Hematopoietic multipotent progenitor cell treated with erythropoietin and hydrocortisone succinate and interleukin-3 and kit ligand, for 6 days (in vitro differentiated cells): ENCODE measurements at places on chromosomes 5 and 9.

DNA sequence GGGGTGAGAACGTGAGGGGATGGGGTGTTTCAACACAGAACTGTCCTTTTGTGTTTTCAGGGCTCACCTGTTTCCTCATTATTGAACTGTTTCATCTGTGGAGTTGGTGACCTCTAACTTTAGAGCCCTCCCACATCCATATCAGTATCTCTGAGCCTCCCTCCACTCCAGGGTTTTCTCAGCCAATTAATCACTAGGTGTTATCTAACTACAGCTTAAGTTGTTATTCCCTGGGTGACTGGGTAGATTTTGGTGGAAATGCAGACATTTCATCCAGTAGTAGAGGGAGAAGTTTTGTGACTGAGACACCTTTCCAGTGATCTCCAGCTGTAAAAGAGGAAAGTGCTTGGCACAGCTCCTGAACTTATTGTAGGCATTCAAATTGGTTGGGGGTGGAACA lies 23.7 kb downstream of the PPP3R2 start:
- DNase-seq: peak; percentile 71

DNA sequence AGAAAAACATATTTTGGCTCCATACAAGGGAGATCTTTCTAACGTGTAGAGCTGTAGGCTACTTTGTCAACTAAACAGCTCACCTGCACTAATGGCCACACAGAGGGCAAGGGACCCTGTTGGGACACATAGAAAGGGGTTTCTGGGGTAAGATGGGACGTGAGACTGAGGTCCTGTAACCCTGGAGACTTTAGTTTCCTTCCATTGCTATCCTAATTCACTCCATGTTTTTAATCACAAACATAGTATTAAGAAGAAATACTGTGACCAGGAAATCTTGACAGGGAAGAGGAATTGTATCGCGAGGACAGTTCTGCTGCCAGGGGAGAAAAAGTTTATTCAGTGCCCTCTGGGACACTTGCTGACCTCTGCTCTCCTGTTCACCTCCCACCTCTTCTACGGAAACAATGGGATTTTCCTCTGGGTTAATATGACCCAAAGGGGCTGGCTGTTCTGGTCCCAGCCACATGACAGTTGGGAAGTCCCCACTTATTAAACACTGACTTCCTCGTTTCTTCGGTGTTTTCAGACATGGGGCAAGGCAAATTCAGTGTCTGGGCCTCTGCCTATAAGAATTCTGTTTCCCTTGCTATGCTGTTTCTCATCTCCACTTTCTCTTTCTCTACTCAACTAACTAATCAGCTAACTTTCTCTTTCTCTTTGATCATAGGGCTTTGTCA lies 106.9 kb upstream of the SEMA6A start:
- no peak for DNase-seq

DNA sequence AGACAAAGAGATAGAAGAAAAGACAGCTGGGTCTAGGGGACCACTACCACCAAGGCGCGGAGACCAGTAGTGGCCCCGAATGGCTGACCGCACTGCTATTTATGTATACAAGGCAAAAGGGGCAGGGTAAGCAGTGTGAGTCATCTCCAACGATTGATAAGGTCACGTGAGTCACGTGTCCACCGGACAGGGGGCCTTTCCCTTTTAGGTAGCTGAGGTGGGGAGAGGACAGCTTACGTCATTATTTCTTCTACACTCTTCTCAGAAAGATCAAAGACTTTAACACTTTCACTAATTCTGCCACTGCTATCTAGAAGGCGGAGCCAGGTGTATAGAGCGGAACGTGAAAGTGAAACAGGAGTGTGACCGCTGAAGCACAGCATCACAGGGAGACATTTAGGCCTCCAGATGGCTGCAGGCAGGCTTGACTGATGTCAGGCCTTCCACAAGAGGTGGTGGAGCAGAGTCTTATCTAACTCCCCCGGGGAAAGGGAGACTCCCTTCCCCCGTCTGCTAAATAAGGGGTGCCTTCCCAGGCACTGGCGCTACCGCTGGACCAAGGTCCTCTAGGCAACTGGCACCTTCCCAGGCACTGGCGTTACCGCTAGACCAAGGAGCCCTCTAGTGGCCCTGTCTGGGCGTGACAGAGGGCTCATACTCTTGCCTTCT lies 6.1 kb upstream of the PRR16 start:
- DNase-seq: peak; percentile 79

GRCh38 chr9:79395755-79396154 lies 176.0 kb upstream of the TLE4 start:
- DNase-seq: no peak

GRCh38 chr9:38639577-38639940 lies 19.2 kb upstream of the ANKRD18A start:
- DNase-seq: no peak

DNA sequence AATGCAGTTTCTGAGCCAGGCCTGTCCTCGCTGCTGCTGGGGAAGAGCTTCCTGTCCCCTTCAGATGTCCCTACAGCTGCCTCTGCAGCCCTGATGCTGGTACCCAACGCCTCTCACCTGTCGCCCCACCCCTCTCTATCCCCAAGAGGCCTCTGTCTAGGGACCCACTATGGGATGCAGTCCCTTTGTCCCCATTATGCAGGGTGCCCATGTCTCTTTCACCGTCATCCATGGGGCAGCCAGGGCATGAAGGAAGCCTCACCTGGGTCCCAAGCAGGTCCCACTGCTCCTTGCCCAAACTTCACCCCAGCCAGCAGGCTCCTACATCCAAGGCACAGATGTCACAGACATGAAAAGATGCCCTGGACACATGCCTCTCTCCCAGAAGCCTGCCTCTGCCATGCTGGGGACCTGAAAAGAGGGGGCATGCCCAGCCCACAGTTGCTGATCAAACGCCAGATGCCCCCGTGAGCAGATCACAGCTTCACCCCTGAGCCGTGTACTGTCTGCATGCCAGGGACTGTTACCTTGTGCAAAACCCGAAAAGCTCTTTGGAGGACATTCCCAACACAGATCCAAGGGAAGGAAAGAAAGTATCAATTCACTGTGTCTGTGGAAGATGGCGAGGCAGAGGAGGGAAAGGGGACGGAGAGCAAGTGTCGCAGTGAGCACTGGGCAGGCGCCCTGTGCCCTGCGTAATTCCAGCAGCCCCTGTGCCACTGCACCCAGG lies 81.0 kb downstream of the ADAMTS2 start:
- DNase-seq: no peak

DNA sequence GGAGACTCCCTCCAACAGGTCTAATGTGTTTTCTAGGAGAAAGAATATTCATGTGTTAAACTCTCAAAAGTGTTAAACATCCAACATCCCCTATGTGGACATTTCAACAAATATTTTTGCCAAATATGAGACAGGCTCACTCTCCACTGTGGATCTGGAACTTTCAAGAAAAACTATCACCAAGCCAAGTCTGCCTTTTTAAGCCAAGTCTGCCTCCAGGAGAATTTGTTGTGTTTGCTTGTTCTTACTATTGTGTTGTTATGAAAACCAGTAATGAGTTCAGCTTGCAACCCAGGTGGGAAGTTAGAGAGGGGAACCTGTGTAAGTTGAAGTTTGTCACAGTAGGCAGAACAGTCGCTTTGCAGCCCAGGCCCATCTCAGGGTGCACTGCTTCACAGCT lies 228.1 kb downstream of the NFIB start:
- no peak for DNase-seq

DNA sequence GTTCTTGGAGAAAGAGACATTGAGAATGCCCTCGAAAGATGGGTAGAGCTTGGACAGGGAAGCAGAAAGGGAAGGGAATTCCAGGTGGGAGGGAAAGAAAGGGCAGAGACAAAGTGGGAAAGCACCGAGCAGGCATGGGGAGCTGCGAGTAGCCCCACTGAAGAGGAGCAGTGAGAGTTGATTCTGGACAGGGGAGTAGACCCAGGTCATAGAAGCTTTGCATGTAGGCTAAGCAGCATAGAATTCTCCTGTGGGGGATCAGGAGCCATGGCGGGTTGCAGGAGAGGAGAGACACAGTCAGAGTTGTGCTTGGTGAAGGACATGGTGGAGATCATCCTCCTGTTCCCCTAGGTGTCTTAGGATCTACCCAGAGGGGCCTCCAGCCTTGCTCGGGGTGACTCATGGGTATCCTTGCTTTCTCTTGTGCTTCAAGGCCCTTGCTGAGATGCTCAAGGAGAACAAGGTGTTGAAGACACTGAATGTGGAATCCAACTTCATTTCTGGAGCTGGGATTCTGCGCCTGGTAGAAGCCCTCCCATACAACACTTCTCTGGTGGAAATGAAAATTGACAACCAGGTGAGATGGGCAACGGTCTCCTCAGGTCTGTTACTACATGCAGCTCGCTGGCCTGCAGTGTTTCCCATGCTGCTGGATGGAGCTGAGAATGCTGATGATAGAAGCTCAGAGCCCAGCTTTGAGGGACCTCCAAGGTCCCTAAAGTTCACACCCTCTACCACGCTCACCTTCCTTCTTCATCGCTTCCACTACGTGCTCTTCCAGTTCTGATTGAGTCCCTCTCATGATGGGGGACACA lies 64.5 kb downstream of the TSTD2 start:
- no peak for DNase-seq

- no peak for DNase-seq
These were observed 369.0 kb upstream of the RFX3 start for GRCh38 chr9:3894772-3895171.

GRCh38 chr5:159181152-159181551 lies 28.2 kb downstream of the RNF145 start:
- no peak for DNase-seq

GRCh38 chr9:99866398-99866797 lies 40.1 kb upstream of the STX17 start:
- no peak for DNase-seq

GRCh38 chr9:92770360-92770995 lies 5.8 kb upstream of the BICD2 start:
- peak; percentile 71 for DNase-seq

DNA sequence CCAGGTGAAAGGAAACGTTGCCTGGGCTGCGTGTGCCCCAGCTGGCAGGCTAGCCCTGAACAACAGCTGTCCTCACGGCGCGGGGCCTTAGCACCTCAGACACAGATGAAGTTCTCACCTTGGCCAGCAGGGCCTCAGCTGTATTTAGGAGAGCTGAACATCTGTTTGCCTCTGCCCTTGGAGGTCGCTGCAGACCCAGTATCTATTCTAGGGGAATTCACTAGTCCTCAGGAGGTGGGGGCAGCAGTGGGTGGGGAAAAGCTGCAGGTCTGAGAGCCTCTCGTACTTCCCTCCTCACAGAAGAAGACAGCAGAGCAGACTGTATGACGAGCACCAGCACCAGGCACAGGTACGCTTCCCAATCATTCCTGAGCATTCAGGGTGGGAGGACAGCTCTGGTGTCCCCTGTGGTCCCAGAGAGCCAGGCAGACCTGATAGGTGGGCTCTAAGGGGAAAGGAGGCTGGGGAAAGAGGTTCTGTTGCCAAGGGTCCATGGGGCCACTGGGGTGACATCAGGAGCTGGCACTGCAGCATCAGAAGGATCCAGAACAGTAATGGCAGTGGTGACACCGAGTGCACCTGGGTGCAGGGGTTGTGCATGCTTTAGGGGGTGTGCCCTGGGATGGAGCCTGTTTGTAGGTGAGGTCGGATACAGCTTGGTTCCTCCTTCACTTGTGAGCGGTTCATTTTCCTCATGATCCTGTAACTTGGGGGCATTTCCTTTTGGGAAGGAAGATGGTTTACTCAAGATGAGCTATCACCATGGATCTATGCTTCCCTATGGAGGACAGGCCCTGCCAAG lies 13.8 kb downstream of the CD74 start:
- peak; percentile 47 for DNase-seq

DNA sequence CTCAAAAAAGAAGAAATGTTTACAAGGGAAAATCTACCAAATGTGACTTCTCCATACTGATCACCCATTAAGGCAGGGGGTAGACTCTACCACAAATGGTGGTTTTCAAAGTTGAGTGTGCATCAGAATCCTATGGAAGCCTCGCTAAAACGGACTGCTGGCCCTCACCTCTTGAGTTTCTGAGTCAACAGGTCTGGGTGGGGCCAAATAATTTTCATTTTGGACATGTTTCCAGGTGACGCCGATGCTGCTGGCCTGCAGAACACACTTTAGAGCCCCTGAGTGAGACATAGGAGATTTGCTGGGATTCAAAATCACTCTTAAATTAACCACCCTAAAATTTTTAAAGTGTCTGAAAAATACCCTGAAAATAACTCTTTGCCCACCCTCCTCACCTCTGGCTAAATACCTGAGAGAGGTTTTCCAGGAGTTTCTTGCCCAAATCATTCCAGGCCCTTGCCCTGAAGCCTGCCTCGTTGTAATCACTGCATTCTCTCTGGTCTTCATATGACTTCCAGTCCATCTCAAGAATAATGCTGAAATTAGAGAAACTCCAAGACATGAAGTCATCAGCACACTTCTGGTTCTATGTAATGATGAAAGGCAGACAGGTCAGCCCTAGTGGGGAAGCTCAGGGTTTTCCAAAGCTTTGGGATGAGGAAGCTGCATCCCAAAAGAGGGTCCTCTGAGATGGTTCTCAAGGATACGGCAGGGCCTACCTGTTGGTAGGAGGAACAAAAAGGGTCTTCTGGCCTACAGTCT lies 18.2 kb downstream of the C9orf152 start:
- DNase-seq: no peak

DNA sequence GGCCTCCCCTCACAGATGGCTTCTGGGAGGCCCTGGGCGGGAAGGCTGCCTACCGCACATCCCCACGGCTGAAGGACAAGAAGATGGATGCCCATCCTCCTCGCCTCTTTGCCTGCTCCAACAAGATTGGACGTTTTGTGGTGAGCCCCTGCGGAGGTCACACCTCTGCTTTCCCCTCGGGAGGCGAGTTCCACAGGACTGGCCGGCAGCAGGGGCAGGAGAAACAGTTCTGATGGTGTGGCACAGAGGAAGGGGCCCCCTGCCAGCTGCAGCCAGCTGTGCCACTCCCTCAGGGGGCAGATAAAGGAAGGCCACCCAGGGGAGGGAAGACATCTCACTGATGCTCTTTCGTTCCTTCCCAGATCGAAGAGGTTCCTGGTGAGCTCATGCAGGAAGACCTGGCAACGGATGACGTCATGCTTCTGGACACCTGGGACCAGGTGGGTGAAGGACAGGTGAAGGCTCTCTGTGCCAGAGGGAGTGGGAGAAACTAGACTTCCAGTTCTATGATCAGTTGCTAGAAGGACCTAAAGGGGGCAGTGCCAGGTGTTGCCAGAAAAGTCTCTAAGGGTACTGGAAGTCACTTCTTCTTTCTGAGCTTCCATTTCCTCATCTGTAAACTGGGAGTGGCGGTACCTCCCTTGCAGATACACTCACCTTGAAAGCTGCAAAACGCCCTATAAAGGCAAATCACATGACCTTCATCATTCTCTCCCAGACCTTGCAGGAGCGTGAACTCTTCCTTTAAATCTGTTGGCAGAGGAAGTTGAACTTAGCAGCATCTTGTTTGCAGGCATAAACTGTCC lies 41.0 kb downstream of the STOM start:
- DNase-seq: no peak

- DNase-seq: no peak
These were observed 7.4 kb upstream of the SLC2A8 start for GRCh38 chr9:127389381-127390247.
